Omental fat pad (tissue), 4 donors: ENCODE measurements at places on chromosomes 16 and 17. TPM values are rescaled to one million over a fixed set of nuclear protein-coding genes. Genes with fewer than 3 reads are reported as not detected.

- DNase-seq: no peak
Observed at GRCh38 chr17:30290696-30291542, 825 bp downstream of the BLMH start.

The PPM1E gene
- 0.46 TPM for total RNA-seq

DNA sequence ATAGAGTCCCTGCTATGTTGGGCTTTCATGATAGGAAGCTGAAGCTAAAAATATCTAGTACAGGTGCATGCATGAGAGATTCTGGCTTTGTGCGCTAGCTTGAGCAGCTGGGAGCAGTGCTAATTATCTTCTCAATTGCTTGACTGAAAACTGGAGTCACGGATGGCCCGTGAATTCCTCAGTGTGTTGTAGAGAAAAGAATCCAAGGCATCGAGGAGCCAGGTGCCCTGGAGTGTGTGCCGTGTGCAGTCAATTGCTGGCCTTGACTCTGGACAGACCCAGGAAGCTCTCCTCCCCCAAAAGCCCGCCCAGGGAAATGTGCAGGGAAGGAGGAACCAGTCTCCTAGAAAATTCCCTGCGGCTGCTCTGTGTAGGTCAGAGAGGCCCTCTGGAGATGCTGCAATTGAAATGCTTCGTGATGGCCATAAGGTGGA is 14.2 kb downstream of the LGALS3BP start:
- DNase-seq: no peak

The NGFR gene
- 6.5 TPM for total RNA-seq

GRCh38 chr16:83433201-83433600 is 374.6 kb upstream of the HSBP1 start:
- no peak for DNase-seq

The CRHR1 gene
- total RNA-seq: not detected

The PCTP gene
- 16.0 TPM for total RNA-seq

GRCh38 chr17:8700546-8700945 is 44.1 kb downstream of the CCDC42 start:
- DNase-seq: no peak

DNA sequence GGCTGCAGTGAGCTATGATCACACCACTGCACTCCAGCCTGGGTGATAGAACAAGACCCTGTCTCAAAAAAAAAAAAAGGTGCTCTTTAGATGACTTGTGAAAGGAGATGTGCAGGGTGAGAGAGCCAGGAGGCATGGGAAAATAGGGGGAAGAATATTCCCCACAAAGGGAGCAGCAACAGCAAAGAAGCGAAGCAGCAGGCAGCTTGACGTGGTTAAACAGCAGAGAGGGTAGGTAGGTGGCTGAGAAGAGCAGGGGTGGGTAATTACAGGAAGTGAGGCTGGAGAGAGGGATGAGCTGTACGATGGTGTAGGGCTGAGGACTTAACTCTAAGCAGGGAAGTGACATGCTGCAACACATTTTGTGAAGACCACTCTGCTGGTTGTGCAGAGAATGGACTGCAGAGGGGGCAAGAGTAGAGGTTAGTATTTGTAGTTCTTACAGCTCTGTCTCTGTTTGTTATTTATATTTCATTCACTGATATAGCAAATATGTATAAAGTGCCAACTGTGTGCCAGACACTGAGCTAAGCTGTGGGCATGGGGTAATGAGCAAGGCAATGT is 1.6 kb downstream of the HEATR3 start:
- no peak for DNase-seq

DNA sequence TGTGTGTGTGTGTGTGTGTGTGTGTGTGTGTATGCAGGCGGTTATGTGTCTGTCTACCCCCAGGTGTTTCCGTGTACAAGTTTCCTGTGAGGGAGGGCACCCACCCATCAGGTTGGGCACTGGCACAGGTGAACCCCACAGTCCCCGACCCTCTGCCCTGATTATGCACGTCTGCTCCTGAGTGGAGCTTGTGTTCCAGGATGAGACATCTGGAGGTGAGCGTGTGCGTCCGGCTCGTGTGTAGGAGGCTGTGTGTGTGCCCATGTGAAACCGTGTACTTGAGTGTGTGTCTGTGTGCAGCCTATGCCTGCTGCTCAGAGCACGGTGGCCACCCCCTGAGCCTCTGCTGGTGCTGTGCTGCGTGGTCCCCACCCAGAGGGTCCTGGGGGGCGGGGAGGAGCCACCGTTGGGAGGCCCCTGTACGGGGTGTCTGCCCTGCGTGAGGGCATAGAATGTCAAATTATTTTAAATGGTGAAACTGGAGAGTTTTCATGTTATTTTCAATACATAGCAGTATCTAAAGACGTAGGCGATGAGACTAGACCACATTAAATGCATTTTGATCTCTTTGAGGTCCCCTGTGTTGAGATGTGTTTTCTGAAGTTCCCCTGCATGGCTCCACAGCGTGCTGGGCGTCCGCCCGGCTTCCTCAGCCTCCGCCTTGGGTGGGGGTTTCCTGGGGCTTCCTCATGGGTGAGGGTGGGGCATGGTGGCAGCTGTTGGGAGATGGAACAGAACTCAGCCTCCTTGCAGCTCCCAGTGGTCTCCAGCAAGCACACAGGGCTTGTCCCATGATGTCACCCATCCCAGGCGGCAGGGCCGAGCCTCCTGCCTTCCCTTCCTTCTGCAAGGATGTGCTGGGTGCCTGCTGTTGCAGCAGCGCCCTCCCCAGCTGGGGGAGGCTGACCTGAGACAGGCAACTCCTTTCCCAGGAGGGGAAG is 43.4 kb downstream of the KCNJ12 start:
- no peak for DNase-seq

The PPP1R27 gene
- total RNA-seq: not detected

- no peak for DNase-seq
Observed at GRCh38 chr16:73846356-73846755, 450.3 kb upstream of the PSMD7 start.

- no peak for DNase-seq
Observed at GRCh38 chr16:9650284-9650683, 531.9 kb downstream of the GRIN2A start.

GRCh38 chr16:48960830-48961229 is 320.8 kb downstream of the CBLN1 start:
- DNase-seq: no peak

The EVI2B gene
- 33.3 TPM for total RNA-seq

The SLC38A8 gene
- not detected for total RNA-seq

DNA sequence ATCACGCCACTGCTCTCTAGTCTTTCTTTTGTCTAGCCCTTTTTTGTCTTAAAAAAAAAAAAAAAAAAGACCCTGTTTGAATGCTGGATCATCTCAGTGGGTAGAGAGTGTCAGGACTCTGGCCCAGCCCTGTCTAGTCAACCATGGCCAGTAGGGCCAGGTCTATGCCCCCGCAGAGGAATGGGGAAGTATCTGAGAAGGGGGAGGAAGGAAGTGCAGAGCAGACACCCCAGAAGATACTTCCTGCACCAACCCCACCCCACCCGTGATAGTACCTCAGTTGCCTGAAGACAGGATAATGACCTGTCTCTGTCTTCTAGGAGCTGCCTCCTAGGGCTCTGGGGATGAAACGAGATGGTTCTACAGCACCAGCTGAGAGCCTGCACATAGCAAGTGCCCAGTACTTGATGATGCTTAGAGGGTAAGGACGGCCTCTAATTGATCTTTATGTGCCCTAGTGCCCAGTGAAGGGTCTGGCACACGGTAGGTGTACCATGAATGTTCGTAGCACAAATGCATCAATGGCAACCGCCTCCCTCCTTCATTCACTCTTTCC is 55.4 kb downstream of the ABAT start:
- DNase-seq: no peak

The WNT9B gene
- total RNA-seq: 0.36 TPM

The FOXJ1 gene
- not detected for total RNA-seq

DNA sequence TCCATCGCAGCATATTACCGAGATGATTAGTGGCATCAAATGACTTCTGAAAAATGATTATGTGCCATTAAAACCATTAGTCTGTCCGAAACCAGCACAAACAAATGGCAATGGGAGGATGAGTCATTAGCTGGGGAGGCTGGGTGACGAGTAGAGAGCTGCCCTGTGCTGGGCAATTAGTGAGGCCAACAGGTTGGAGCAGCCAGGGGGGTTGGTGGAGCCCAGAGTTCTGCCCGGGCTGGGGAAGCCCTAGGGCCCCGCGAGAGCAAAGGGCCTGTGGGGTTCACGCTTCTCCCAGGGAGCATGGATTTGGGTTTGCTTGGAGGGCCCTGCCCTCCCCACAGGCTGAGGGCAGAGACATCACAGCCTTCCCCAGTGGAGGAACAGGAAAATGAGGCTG is 152.1 kb upstream of the RPL38 start:
- DNase-seq: no peak

DNA sequence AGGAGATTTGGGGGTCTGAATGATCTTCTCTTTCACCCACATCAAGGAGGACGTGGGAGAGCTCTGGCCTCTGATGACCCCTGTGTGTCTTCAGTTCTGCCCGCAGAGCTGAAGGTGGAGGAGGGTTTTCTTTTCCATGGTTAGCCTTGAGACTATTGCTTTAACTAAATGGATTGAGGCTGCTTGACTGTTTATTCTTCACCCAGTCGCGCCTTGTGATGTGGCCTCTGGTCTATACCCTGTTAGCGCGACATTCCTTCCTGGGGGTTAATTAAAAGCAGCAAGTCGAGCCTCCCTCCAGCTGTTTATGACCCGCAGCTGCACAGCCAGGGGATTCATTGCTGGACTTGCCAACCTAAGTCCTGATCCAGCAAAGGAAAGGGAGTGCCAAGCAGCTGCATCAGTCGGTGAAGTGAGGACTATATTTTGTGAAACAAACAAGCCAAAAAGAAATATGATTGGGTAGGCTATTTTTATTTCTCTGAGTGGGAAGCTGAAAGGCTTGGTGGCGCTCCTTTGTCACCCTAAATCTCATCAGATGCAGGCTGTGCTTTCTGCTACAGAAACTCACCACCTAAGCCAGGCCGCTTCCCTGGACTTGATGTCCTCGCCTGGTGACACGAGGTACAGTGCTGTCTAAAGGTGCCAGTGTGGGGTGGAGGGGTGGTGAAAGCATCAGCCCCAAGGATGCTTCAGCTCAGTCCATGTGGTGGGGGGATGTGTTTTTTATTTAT is 11.0 kb upstream of the SEC14L1 start:
- DNase-seq: no peak

The BCO1 gene
- total RNA-seq: 0.36 TPM
